ENCODE measurements at places on chromosomes 6 and 20.
A peak's percentile ranks its signal among the peaks of the same experiment; 100 is the strongest.

- DNase-seq = no peak
These were observed 43.3 kb upstream of the CLIC5 start for GRCh38 chr6:46058951-46059350.

GRCh38 chr6:46704562-46704961 lies 16.9 kb downstream of the TDRD6 start:
- DNase-seq = peak; percentile 70

GRCh38 chr20:50269091-50270033 lies 78.7 kb downstream of the CEBPB start:
- peak; percentile 21 for DNase-seq

- DNase-seq = no peak
These were observed 381.3 kb downstream of the PKHD1 start for GRCh38 chr6:51706086-51706485.

DNA sequence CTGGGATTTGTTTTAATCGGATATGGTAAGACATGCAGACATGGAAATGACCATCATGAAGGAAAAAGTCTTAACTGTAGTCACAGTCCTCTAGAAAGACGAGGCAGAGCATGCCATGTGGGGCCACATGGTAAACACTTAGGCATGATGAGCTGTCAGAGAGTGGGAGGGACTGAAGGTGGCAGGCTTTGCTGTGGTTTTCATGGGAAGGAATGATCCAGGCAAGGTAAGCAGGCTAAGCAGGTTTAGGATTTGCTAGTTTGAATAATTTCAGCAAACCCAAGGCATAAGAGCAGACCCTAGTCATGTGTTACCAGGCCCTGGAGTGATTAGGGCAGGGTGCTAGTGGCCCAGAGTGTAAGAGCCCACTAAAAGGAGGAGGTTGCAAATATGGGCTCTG lies 47.2 kb upstream of the STMND1 start:
- no peak for DNase-seq

GRCh38 chr6:83539678-83540077 lies 27.3 kb downstream of the PRSS35 start:
- DNase-seq = no peak

Measured in suppressor macrophage treated with lipopolysaccharide for 4 hours (primary cell).